ENCODE measurements at places on chromosomes 16 and 17. TPM values are rescaled to one million over a fixed set of nuclear protein-coding genes. Genes with fewer than 3 reads are reported as not detected.

The ENGASE gene
- 56.4 TPM for total RNA-seq

The TSPAN10 gene
- total RNA-seq = 1.1 TPM

The TMEM114 gene
- total RNA-seq = not detected

The PLEKHH3 gene
- 18.3 TPM for total RNA-seq

The PABPN1L gene
- not detected for total RNA-seq

Data from lower lobe of right lung (tissue), 2 donors.